T-cell (primary cell): ENCODE measurements at places on chromosomes 12 and 14.

DNA sequence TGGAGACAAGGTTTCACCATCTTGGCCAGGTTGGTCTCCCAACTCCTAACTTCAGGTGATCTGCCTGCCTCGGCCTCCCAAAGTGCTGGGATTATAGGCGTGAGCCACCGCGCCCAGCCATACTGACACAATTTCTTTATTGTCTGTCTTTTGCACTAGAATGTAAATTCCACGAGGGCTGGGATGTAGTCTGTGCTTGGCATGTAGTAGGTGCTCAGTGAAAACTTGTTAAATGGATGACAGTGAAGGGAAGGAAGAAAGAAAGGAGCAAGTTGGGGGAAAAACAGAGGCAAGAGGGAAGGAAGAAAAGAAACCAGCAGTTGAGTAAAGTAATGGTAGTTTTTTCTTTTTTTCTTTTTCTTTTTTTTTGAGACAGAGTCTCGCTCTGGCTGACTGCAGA is 53.1 kb downstream of the LIMA1 start:
- no peak for DNase-seq

GRCh38 chr12:666766-667308 is 3.6 kb upstream of the NINJ2 start:
- no peak for DNase-seq

- no peak for DNase-seq
Observed at GRCh38 chr12:17609153-17609552, 480.8 kb downstream of the RERGL start.

- DNase-seq = no peak
Observed at GRCh38 chr12:13961971-13962370, 19.4 kb downstream of the GRIN2B start.

GRCh38 chr14:28671425-28671824 is 95.2 kb upstream of the FOXG1 start:
- DNase-seq = no peak

GRCh38 chr12:11958221-11959091 is 112.3 kb upstream of the BCL2L14 start:
- DNase-seq = no peak

DNA sequence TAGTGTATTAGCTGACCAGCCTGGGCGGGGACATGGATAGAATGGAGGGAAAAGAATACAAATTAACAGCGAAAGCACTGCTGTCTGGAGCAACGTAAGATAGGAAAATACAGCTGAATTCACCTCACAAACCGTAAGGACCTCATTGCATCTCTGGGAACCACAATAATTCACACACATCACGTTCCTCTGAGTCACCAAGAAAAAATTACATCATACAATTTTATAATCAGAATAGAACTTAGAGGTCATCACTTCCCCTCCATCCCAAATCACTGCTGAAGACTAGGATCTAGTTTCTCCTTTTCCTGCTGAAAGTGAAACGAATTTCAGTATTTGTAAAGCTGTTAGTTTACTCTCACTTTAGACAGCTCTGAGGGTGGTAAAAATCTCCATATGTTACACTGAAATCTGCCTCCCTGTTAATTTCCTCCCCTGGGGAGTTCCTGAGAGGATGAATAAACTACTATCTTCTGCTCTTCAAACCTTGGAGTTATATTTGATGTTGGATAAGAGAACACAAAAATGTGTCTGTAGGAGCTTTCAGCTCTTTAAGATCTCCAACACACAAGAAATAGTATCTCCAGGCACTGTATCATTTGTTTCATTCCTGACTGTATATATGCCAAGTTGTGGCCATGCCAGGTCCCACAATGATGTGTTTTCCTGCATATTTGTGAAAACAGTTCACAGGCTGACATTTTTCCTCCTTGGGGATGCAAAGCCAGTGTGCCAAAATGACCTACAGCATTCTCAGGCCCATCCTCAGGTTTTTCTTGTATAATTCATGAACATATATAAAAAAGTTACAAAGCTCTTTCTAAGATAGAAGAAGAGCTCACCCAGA is 63.8 kb upstream of the SSTR1 start:
- DNase-seq = no peak

DNA sequence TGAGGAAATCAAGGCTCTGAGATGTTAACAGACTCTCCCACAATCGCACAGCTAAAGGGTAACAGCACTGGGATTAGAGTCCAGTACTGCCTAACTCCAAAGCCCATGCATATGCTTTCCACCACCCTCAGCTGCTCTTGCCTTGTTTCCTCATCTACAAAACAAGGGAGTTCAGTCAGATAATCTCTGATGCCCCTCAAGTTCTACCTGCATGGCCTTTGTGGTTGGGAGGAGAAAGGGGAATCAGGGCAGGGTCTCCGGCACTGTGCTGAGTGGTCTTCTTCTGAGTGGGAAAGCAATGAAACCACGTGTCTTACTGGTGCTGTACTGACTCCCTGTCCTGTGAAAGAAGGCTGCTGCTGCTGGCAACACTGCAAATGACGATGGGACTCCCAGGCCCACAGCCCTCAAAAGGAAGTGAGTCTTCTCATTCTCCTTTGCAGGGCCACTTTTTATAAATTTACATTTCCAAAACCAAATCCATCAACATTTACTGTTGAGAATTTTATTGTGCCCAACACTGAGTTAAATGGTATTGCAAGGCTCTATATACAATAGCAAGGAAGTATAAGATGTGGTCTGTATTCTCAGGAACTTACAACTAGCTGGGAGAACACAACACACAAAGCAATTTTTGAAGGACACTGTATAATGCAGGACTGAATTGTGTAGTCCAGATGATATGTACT is 19.7 kb upstream of the DUSP16 start:
- no peak for DNase-seq

GRCh38 chr14:23181946-23182345 is 1.5 kb downstream of the SLC7A8 start:
- no peak for DNase-seq

GRCh38 chr14:54623279-54624004 is 56.5 kb downstream of the SAMD4A start:
- no peak for DNase-seq

DNA sequence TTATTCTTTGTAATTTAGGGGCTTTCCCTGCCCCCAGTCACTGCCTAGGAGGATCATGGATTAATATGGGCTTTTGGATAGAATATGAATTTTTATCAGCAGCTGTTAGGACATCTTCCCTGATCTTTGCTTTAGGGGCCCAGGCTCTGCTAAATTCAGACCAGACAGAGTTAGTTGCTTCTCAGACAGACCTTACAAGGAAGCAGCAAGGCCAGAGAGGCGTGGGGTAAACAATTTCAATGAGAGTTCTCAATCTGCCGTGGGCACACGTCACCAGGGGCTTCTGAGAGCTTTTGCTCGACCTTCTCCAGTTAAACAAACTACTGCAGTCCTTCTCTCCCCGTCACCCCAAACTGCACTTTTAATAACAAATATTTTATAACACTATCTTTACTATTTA is 27.7 kb downstream of the FGF6 start:
- DNase-seq = no peak

DNA sequence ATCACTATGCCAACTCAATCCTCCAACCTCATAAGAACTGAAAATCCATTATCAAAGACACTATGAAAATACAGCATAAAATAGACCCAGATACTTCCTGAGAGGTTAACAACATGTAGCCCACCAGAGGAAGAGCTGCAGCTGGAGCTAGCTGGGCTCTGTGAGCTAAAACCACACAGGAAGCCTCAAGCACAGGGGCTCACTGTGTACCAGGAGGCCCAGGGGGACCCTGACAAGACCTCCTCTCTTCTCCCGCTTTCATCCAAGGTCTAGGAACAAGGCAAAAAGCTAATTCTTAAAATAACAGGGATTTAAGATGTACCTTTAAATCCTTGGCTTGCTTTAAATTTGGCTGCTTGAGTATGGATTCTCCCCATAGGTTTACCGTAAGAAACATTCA is 53.6 kb downstream of the EIF2S3B start:
- DNase-seq = peak; percentile 34

- no peak for DNase-seq
Observed at GRCh38 chr12:58079806-58080205, 138.4 kb downstream of the ATP23 start.

DNA sequence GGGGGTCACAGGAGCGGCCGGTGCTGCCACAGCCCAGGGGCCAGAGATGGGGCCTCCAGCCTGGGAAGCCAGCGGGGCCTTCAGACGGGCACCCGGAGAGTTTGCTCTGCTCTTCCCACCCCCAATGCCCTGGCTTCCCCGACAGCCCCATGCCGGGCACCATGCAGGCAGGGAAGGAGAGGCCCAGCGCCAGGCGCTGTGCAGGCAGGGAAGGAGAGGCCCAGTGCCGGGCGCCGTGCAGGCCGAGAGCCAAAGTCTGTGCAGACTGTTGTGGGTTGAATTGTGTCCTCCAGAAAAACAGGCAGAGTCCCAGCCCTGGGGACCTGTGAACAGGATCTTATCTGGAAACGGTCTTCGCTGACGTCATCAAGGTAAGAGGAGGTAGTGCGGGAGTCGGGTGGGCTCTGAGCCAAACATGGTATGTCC is 34.3 kb downstream of the GALNT9 start:
- DNase-seq = no peak

DNA sequence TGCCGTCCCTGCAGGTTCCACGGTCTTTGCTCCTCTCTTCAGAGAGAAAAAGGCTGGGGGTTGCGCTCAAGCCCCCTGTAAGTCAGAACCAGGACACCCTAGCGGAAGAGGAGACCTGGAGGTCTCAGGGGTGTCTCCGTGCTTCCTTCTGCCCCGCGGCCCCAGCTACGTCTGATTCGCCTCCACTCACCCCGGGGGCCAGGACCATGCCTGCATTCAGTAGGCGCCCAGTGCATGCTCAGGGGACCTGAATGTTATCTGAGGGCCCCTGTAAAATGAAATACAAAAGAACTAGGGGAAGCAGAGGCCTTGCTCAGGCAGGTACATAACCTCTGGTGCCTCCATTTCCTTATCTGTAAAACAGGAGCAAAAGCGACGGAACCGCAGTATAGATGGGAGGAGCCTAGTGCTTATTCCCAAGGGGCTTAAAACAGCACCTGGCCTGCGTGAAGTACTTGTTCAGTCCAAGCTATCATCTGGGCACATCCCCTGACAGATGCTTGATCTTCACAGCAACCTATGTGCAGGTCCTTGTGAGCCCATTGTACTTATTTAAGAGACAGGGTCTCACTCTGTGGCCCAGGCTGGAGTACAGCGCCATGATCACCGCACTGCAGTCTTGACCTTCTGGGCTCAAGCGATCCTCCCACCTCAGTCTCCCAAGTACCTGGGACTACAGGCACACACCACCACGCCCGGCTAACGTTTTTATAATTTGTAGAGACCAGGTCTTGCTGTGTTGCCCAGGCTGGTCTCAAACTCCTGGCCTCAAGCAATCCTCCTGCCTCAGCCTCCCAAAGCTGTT is 110.3 kb upstream of the NCOR2 start:
- no peak for DNase-seq

DNA sequence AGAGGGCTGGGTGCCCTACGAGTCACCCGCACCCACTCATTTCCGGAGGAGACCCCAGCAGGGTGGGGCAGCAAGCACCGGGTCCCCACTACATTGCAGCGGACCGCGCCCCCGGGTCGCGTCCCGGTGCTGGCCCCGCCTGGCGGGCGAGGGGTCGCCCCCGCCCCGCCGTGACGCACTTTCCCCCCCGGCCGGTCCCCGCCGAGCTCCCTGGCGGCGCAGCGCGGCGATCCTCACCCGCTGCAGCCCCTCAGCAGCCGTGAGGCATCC is 106.1 kb downstream of the PRICKLE1 start:
- peak; percentile 1 for DNase-seq

- DNase-seq = peak; percentile 72
Observed at GRCh38 chr12:104381731-104382480, 74.8 kb upstream of the CHST11 start.

DNA sequence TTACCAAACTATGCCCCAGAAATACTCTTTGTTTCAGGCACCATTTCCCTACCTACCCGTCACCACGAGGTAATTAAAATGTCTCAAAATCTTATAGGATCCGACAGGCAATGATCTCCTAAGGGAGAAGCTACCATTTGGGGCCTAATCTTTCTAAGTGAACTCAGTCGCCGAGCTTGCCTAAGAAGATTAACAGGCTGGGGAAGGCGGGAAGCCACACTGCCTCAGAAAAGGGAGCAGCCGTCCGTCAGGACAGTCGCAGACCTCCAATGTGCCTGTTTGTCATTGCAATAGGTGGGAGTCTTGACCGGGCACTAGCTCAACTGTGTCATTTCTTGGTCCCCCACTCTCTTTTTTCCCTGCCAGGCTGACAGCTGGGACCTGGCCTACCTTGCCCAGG is 4.6 kb downstream of the TTC7B start:
- no peak for DNase-seq

DNA sequence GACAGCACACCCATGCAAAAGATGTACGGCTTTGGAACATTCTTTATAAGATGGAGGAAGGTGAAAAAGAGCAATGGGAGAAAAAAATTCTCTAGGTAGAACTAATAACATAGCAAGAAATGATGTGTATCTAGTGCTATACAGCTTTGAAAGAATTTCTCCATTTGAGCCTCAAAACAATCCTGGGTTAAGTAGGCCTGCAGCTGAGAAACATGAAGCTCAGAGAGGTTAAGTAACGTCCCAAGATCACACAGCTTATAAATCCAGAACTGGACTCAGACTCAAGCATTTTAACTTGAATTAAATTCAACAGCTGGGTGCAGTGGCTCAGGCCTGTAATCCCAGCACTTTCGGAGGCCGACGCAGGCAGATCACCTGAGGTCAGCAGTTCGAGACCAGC is 32.9 kb downstream of the TTC7B start:
- DNase-seq = no peak

- no peak for DNase-seq
Observed at GRCh38 chr12:95318071-95318545, 100.5 kb downstream of the VEZT start.

DNA sequence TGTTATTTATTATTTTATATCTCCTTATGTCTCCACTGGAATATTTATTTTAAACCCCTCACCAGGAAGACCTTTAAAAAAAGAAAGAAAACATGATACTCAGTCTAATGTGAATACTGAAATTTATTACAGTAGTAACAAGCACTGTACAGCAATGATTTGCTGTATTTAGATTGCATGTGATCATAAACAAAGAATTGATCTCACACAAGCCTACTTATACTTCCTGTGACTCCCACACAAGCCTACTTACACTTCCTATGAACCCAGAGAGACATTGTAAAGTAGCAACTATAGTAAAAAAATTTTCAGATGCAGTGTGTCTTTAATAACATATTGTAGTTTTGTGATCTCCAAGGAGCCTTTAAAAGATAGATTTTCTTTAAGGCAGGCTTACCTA is 142.7 kb upstream of the SYT1 start:
- DNase-seq = no peak

GRCh38 chr12:26919216-26919555 is 18.6 kb downstream of the INTS13 start:
- DNase-seq = no peak

DNA sequence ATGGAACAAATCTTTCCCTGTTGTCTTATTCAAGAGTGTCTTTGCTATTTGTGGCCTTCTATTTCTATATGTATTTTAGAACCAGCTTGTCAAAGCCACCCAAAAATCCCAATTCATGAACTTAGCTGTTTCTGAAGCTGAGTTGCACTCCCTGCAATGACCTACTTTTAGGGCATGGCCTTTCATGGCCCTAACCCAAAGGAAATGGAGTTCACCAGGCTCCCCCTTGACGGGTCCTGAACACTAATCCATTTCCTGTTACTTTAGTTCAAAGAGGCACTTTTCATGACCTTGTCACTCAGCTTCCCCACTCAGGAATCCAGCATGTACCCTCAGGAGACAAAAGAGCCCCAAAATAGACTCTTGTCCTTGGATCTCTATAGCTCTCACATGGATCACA is 7.6 kb downstream of the TMED8 start:
- DNase-seq = no peak
